A549 treated with AZD2906 at 1 μM for 4 hours (cell line): ENCODE measurements at places on chromosomes 1 and 21. TPM values are rescaled to one million over a fixed set of nuclear protein-coding genes. Genes with fewer than 3 reads are reported as not detected.

The USH2A gene
- total RNA-seq: not detected in 5 replicates

The PPM1J gene
- total RNA-seq: 0.79 to 1.0 TPM (median 0.90 TPM) in 5 replicates

The SPATA1 gene
- 0.66 to 1.1 TPM (median 0.80 TPM) in 4 of 5 replicates, not detected in the other for total RNA-seq

The LY9 gene
- 0.12 to 0.23 TPM (median 0.15 TPM) in 5 replicates for total RNA-seq

The TMPRSS3 gene
- 0.14 to 0.30 TPM (median 0.20 TPM) in 5 replicates for total RNA-seq

The NADK gene
- total RNA-seq: 31.9 to 42.6 TPM (median 39.5 TPM) in 5 replicates

The ITLN1 gene
- total RNA-seq: not detected in 5 replicates

The KRTAP11-1 gene
- not detected in 5 replicates for total RNA-seq

The SLC1A7 gene
- total RNA-seq: 0.03 TPM in 1 of 5 replicates, not detected in the others

The DENND2C gene
- total RNA-seq: 0.32 to 0.51 TPM (median 0.40 TPM) in 5 replicates

The HHAT gene
- 1.5 to 1.9 TPM (median 1.7 TPM) in 5 replicates for total RNA-seq

The TRIM17 gene
- not detected in 5 replicates for total RNA-seq

The KRTAP7-1 gene
- total RNA-seq: not detected in 5 replicates

The HDGF gene
- total RNA-seq: 403 to 447 TPM (median 425 TPM) in 5 replicates

The LHX4 gene
- total RNA-seq: 0.32 to 0.46 TPM (median 0.33 TPM) in 5 replicates

The SUSD4 gene
- 0.40 to 1.1 TPM (median 0.62 TPM) in 5 replicates for total RNA-seq

The SLC25A34 gene
- 0.08 to 0.43 TPM (median 0.18 TPM) in 5 replicates for total RNA-seq

The SPRR1A gene
- not detected in 5 replicates for total RNA-seq

The AKNAD1 gene
- total RNA-seq: 1.2 to 2.4 TPM (median 1.5 TPM) in 5 replicates

The FLG2 gene
- total RNA-seq: not detected in 5 replicates

The CDK18 gene
- total RNA-seq: 0.76 to 1.2 TPM (median 1.00 TPM) in 5 replicates

The FASLG gene
- total RNA-seq: not detected in 5 replicates

The ZBTB48 gene
- total RNA-seq: 13.1 to 17.6 TPM (median 15.1 TPM) in 5 replicates

The PRDM16 gene
- total RNA-seq: 0.15 to 0.49 TPM (median 0.18 TPM) in 5 replicates

The EPHA2 gene
- total RNA-seq: 98.2 to 125 TPM (median 118 TPM) in 5 replicates
